ENCODE measurements at places on chromosomes 12 and 14. TPM values are rescaled to one million over a fixed set of nuclear protein-coding genes. Genes with fewer than 3 reads are reported as not detected.

The KRT83 gene
- total RNA-seq: not detected

The TEX52 gene
- not detected for total RNA-seq

The SDS gene
- total RNA-seq: not detected

The KRT74 gene
- not detected for total RNA-seq

Data from bladder microvascular endothelial cell (primary cell).